AG10803 (cell line): ENCODE measurements at places on chromosomes 7 and 10.

- no peak for DNase-seq
Measured at GRCh38 chr10:27470885-27471284, 33.2 kb upstream of the RAB18 start.

DNA sequence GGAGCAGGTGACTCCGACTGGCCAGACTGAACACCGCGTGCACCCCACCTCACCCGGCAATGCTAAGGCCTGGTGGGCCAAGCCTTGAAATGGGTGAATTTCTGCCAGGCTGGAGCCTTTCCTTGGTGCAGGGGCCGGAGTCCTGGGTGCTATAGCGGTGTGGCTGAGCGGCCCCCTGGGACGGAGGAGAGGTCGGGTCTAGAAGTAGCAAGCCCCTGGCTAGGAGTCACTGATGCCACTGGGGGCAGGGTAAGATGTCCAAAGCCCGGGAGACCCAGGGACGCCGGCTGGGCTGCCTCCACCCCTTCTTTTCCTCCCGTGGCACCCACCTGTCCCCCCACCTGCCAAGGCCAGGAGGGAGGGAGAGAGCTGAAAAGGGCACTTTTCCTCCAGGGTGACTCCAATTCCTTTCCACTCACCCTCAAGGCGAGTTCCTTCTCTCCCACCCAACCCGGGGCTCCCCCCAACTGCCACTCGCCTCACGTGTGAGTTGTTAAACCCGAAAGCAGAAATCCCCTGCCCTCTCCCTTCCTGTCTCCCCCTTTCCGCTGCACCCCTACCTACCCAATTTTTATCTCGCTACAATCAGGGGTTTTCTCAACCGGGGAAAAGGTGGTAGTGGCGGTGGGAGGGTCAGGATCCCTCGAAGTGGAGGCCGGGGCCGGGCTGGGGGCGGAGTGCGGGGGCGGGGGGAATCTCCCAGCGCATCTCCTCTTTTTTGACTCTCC lies 6.0 kb upstream of the GATA3 start:
- DNase-seq = no peak

DNA sequence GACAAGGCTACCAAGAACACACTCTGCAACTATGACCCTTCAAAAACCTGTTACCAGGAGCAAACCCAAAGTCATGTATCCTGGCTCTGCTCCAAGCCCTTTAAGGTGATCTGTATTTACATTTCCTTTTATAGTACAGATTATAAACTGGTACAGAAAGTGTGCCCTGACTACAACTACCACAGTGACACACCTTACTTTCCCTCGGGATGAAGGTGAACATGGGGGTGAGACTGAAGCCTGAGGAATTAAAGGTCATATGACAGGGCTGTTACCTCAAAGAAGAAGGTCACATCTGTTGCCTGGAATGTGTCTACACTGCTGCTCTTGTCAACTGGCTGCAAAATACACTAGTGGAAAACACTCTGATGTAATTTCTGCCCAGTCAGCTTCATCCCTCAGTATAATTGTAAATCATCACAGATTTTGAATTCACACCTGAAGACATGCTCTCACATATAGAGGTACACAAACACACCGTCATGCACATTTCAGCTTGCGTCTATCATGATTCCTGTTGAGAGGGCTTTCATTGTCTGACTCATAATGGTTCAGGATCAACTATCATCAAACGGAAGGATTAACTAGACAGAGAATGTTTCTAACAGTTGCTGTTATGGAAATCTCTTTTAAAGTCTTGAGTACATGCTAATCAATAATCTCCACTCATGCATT lies 318.3 kb downstream of the NXPH1 start:
- DNase-seq = no peak

DNA sequence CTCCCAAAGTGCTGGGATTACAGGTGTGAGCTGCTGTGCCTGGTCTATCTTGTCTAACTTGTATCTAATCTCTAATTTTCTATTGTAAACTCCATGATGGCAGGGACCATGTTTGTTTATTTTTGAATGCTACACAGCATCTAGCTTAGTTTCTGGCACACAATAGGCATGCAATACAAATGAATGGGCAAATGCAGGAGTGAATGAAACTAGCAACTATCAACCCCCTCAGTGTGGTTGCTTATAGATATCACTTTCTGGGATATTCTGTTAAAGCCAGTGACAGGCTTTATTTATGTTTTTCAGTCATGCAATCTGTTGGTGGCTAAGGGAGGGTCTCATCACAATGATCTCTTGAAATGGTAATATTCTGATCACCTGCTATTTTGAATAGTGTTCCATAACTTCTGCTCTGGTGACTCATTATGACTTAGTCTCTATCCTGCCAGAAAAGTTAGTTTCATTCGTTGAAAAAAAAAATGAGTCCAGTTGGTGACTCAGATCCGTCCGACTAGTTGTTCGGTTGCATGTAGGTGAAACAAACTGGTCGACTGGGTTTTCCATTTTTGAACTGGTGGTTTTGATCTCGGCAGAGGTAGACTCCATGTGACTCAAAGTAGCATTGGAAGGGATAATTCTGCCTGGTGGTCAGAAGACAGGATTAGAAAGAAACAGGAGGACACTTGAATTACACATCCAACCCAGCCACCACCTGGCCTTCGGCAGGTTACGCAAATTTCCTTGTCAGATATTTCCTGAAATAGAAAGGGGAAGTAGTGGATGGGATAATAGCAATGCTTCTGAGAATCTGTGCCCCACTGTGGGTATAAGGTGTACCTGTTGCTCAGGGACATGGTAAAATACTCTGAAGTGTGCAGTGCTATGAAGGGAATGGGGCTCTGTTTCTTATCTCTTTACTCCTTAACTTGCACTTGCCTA lies 76.8 kb downstream of the GATA3 start:
- no peak for DNase-seq
